ENCODE measurements at places on chromosomes 16 and 17. TPM values are rescaled to one million over a fixed set of nuclear protein-coding genes. Genes with fewer than 3 reads are reported as not detected.

The KRTAP2-1 gene
- not detected for total RNA-seq

The SYCE1L gene
- total RNA-seq: 3.2 TPM

The MYO15A gene
- 0.59 TPM for total RNA-seq

The CYLD gene
- 13.0 TPM for total RNA-seq

The DNAH9 gene
- total RNA-seq: 1.1 TPM

The KNOP1 gene
- total RNA-seq: 7.0 TPM

The LRRC75A gene
- total RNA-seq: 0.95 TPM

The TEKT3 gene
- total RNA-seq: 0.43 TPM

The MYH11 gene
- 2.3 TPM for total RNA-seq

The BAIAP2 gene
- total RNA-seq: 10.9 TPM

The ZNF287 gene
- total RNA-seq: 3.8 TPM

The NOXO1 gene
- total RNA-seq: 0.58 TPM

The KRT33B gene
- total RNA-seq: not detected

The TBC1D26 gene
- not detected for total RNA-seq

The CDH1 gene
- 170 TPM for total RNA-seq

The HOXB13 gene
- not detected for total RNA-seq

The ZNF646 gene
- total RNA-seq: 5.6 TPM

The LLGL2 gene
- 130 TPM for total RNA-seq

The C1QTNF8 gene
- not detected for total RNA-seq

The G6PC3 gene
- total RNA-seq: 25.9 TPM
